ENCODE measurements at places on chromosomes 11 and 22.

- DNase-seq: no peak
Measured at GRCh38 chr11:18618342-18619025, 15.7 kb downstream of the SPTY2D1 start.

- DNase-seq: no peak
Measured at GRCh38 chr11:2796508-2797113, 89.0 kb downstream of the CDKN1C start.

GRCh38 chr11:115463606-115464005 lies 40.6 kb downstream of the CADM1 start:
- no peak for DNase-seq

- DNase-seq: no peak
Measured at GRCh38 chr11:30316237-30316636, 6.7 kb upstream of the ARL14EP start.

DNA sequence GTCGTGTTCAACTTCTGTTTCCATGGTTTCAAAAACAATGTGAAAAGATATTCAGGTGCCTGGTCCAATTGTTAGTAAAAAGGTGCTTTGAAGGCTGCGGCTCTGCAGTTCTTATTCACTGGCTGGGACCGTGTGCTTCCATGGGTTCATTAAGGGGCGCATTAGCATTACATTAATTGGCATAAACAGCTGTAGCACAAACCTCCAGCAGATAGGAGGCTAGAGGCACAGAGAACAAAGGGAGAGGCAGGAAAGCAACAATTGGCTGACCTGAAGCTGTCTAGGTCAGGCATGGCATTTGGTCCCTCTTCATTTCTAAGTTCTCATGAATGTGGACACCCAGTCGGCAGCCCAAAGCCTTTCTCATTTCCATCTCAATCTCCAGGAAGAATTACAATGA lies 16.6 kb downstream of the PAK1 start:
- DNase-seq: no peak

DNA sequence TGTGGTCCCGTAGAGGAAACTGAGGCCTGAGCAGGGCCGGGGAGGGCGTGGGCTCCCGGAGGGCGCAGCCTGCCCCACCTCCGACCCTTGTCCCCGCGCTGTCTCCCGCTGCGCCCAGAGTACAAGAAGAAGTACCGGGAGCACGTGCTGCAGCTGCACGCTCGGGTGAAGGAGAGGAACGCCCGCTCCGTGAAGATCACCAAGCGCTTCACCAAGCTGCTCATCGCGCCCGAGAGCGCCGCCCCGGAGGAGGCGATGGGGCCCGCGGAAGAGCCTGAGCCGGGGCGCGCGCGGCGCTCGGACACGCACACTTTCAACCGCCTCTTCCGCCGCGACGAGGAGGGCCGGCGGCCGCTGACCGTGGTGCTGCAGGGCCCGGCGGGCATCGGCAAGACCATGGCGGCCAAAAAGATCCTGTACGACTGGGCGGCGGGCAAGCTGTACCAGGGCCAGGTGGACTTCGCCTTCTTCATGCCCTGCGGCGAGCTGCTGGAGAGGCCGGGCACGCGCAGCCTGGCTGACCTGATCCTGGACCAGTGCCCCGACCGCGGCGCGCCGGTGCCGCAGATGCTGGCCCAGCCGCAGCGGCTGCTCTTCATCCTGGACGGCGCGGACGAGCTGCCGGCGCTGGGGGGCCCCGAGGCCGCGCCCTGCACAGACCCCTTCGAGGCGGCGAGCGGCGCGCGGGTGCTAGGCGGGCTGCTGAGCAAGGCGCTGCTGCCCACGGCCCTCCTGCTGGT lies 1.9 kb downstream of the NLRP6 start:
- no peak for DNase-seq

- no peak for DNase-seq
Measured at GRCh38 chr11:65329478-65329877, 4.2 kb upstream of the DPF2 start.

- DNase-seq: no peak
Measured at GRCh38 chr11:10319702-10320558, 15.1 kb downstream of the ADM start.

DNA sequence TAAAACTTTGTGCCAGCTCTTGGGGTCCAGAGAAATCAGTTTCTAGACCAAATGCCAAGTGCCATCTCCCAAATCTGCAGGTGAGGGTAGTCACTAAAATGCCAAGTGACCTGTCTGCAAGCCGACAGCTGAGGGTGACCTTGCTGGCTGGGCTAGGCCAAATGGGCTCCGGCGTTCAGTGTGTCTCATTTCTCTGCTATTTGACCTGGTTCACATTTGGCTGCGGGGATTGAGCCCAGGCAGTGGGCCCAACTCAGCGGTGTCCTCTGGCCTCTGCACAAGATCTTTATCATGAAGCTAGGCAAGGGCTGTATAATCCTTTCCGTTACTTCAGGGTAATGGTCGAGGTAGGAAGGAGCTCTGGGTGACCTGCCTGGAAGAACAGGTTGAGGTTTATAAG lies 87.5 kb downstream of the SNX19 start:
- DNase-seq: no peak

- DNase-seq: no peak
Measured at GRCh38 chr11:134120143-134120850, 51.4 kb downstream of the JAM3 start.

GRCh38 chr11:94175535-94175934 lies 46.9 kb downstream of the PANX1 start:
- DNase-seq: no peak

- DNase-seq: no peak
Measured at GRCh38 chr11:69480547-69481392, 693 bp upstream of the LINC01488 start.

- DNase-seq: no peak
Measured at GRCh38 chr11:36090356-36091109, 146.7 kb downstream of the LDLRAD3 start.

GRCh38 chr11:11458001-11458400 lies 105.0 kb upstream of the CSNK2A3 start:
- no peak for DNase-seq

DNA sequence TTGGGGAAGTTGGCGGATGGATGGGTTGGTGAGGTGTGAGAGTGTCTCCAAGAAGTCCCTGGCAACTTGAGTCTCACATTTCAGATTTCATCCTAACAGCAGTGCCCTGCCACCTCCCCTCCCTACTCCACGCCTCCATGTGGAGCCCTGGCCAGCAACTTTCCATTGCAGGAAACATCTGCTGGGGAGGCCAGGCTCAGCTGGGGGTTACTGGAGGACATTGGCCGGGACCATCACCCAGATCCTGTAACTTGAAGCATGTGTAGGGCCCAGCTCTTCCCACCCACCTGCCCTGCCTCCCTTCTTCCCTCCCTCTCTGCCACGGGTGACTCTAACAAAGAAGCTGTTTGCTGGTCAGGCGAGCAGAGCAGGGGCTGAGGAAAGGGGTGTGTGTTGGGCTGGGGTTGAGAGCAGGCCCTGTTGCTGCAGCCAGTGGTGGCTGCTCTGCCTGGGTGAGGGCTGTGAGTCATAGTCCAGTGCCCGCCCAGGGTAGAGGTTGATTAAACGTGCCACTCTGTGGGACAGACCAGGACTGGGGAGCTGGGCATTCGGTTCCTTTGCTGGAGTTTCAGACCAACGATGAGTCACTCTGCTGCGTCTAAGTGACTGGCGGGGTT lies 64.0 kb downstream of the SCN3B start:
- DNase-seq: no peak

DNA sequence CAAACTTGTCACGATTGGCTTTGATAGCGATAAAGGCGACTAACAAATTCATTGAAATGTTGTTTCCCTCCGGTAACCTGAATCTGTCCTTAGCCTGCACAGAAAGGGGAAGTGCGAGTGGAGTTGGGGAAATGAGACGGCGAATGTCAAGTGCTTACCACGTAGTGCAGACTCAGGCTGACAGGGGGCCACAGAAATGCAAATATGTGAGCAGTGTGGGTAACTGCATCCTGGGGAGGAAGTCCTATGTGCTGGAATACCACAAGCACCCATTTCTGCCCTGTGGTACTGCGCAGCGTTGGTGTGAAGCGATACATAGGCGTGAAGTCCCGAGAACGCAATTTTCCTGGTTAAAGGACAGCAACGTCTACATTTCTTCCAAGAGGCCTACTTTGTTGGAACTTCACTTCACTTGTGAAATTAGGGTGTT lies 869 bp upstream of the EIF4ENIF1 start:
- DNase-seq: peak; percentile 24

DNA sequence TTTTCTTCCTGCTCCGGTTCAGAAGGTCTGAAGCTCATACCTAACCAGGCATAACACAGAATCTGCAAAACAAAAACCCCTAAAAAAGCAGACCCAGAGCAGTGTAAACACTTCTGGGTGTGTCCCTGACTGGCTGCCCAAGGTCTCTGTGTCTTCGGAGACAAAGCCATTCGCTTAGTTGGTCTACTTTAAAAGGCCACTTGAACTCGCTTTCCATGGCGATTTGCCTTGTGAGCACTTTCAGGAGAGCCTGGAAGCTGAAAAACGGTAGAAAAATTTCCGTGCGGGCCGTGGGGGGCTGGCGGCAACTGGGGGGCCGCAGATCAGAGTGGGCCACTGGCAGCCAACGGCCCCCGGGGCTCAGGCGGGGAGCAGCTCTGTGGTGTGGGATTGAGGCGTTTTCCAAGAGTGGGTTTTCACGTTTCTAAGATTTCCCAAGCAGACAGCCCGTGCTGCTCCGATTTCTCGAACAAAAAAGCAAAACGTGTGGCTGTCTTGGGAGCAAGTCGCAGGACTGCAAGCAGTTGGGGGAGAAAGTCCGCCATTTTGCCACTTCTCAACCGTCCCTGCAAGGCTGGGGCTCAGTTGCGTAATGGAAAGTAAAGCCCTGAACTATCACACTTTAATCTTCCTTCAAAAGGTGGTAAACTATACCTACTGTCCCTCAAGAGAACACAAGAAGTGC lies 661 bp upstream of the MALAT1 start:
- peak; percentile 41 for DNase-seq

- DNase-seq: no peak
Measured at GRCh38 chr11:118194835-118195627, 18.6 kb upstream of the SCN2B start.

GRCh38 chr22:26122920-26123468 lies 46.3 kb upstream of the SEZ6L start:
- DNase-seq: no peak

DNA sequence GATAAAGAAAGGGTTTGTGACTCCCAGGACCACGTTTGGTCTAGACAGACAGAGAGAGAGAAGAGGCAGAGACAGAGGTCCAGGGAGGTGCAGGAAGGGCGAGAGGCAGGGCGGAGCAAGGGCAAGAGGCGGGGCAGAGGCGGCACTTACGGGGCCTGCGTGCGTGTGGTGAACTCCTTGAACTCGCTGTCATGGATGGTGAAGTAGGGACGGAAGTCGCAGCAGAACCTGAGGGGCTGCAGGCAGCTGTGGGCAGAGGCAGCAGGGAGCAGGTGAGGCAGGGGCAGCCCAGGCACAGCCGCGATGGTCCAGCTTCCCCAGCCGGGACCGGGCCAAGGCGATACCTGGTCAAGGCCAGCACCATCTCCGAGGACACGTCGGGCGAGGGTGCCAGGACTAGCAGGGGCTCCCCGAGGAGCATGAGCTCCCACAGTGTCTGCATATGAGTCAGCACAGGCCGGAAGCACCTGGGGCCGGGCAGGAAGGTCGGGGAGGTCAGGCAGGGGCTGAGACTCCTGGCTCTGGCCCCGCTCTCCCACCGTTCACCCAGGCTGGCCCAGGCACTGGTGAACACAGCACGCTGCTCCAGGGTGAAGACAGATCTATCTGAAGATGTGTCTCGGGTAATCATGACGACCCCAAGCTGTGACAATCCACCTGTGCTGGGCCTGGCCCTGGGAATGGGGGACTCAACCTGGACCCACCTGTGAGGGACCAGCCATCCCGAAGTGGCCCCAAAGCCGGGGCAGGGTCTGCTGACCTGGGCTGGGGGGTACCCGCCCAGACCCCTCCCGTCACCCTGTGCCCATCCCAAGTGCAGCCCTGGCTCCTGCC lies 7.2 kb upstream of the PLXNB2 start:
- DNase-seq: peak; percentile 54

GRCh38 chr22:43890901-43891331 lies 897 bp downstream of the PNPLA5 start:
- DNase-seq: no peak

GRCh38 chr11:22626573-22627239 lies 1.1 kb upstream of the FANCF start:
- no peak for DNase-seq

DNA sequence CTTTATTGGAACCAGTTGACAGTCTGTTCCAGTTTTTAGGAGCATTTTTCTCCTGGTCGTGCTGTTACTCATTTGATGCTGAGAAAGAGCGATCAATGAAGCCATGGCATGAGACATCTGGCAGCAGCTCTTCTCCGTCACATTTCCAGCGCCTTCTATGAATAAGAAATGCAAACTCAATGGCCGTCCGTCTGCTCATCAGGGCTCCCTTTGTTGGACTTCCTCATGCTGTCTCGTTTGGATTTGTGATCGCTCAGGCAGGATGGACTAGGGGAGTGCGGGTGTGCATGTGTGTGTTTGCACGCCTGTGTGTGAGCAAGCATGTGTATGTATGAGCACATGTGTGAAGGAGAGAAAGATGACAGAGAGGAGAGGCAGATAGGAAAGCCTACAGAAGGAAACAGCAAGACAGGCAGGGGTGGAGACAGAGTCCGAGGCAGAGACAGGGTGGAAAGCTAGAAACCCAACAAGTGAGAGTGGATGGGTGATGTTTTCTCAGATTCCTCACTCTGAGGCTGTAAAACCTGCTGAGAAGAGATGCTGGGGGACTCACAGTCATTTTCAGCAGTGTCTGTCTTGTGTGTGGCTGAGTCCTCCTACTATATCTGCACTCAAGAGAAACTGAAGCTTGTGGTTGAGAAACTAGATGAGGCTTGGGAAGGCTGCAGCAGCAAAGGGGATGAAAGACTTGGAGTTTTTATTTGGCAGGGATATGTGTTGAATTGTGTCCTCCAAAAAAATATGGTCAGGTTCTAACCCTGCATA lies 56.0 kb upstream of the CLMP start:
- DNase-seq: no peak

- no peak for DNase-seq
Measured at GRCh38 chr11:2792381-2793250, 92.8 kb upstream of the KCNQ1OT1 start.

DNA sequence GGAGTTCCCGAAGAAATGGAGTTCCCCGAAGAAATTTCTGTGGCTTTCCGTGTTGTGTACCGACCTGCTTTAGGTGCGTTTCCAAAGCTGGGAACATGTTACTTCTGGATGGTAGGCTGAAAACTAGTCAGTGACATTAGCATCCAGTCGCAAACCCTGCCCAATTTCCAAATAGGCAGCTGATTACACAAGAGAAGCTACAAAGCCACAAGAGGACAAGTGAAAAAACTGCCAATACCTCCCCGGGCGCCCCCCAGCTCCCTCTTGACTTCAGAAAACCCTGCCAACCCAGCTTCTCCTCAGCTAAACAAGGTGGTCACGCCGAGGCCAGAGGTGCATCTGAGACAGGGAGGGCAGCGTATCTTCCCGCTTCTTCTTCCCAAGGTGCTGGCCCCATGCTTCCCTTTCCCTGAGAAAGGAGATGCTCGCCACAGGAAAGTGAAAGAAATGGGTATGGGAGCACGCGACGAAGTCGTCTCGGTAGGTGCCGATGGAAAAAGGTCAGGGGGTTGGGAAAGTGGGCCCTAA lies 551 bp downstream of the AGBL2 start:
- DNase-seq: no peak
